ENCODE measurements at places on chromosomes 7 and 10.

DNA sequence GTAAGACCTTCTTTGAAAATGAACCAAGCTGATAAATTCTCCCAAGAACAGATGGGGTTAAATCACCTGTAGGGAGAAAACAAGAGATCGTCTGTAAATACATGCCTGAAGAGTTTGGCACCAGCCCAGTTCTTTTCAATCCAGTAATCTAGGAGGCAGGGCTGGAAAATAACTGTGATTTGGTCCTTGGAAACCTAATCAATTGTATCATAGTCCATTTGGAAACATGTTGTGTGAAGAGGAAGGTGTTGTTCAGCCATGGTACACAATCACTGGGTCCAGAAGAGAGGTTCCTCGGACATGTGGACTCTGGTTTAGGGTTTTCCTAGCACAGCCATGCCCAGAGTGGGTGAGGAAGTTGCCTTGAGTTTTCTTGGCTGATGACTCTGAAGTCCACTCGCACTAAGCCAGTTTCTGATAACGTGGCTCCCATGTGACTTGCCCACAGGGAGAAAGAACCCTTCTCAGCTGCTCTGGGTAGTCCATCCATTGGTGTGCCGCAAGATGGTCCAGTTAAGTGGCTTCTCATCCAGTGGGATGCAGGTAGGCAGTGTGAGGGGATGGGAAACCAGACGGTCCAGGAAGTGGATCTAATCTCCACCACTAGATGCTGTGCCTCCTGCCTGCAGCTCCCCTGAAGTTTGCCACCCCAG is 5.1 kb downstream of the BLNK start:
- DNase-seq = no peak

- no peak for DNase-seq
These were observed 162.2 kb downstream of the TFEC start for GRCh38 chr7:115868369-115868768.

- no peak for DNase-seq
These were observed 3.1 kb upstream of the RET start for GRCh38 chr10:43073721-43074120.

- peak; percentile 55 for DNase-seq
These were observed 15.4 kb upstream of the PRF1 start for GRCh38 chr10:70617798-70618568.

GRCh38 chr10:60979667-60980104 is 35.7 kb upstream of the RHOBTB1 start:
- no peak for DNase-seq

GRCh38 chr10:71127773-71128172 is 84.6 kb upstream of the UNC5B start:
- DNase-seq = no peak

DNA sequence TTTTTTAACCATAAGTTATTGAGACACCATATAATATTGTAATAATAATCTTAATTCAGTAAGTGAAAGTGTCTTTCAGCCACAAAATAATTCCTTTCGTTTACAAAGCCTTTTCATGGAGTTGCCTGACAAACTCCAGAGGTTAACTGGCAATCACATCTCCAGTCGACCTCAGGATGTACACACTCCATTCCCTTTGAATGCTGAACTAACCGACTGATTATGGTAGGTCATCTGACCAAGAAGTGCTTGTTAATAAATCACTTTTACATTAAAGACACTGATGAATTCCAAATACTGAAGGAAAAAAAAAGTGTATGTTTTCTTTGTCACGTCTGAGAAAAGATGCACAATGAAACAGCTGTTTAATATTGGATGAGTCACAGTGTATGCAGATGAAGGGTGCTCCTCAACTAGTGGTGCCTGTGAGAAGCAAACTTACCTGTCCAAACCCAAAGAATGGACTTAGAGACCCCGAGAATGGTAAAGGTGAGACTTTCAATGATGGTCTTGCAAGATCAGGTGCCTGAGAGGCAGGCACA is 348.1 kb upstream of the VWC2 start:
- no peak for DNase-seq

DNA sequence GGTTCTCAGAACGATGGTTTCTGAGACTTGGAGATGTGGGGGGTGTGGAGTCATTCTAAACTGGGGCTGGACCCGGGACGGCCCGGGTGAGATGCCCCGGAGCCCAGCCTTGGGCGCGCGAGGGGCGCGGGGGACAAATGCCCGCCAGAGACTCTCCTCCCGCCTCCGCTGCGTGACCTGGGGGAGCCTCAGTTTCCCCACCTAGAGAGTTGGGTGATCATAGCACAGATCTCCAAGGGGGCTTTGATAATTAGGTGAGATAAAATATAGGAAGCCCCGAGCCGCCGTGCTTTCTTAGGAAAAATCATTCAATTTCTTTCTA is 658 bp upstream of the FZD8 start:
- no peak for DNase-seq

GRCh38 chr7:78357709-78358108 is 559.1 kb downstream of the PHTF2 start:
- no peak for DNase-seq

- no peak for DNase-seq
These were observed 69.1 kb downstream of the MEST start for GRCh38 chr7:130560972-130561371.

DNA sequence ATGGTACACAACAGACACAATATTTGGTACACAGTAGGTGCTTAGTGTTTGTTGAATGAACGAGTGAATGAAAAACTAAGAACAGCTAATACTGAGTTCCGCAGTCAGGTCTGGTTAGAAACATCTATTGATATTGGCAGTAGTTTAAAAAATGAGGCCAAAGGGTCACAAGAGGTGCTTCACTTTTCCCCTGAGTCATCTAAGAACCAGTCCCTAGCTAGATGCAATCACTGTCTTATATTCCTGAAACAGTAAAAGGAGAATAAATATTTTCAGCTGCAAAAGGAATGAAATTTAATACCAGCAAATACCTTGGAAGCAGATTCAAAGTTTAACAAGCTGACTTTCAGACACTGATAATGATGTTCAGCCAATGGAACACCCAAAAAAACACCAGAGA is 54.5 kb downstream of the SCRN1 start:
- DNase-seq = no peak

DNA sequence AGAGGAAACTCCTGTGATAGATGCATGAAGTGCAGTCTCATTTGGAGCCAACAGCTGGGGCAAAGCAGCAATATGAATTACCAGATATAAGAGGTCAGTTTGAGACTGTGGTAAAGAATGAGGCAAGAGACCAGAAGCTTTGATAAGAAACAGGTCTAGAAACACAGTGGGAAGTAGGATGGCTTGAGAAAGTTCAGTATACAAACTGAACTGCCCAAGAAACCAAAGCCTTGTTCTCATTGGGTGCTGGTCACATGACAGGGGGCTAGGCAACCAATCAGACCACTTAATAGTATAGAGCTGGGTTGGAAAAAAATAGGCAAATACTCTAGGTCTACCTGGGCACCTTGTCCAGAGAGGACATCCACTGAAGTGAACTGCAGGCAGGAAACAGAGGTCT is 46.2 kb upstream of the PLCE1 start:
- no peak for DNase-seq

- DNase-seq = no peak
These were observed 359.9 kb downstream of the GLRX3 start for GRCh38 chr10:130495891-130496636.

DNA sequence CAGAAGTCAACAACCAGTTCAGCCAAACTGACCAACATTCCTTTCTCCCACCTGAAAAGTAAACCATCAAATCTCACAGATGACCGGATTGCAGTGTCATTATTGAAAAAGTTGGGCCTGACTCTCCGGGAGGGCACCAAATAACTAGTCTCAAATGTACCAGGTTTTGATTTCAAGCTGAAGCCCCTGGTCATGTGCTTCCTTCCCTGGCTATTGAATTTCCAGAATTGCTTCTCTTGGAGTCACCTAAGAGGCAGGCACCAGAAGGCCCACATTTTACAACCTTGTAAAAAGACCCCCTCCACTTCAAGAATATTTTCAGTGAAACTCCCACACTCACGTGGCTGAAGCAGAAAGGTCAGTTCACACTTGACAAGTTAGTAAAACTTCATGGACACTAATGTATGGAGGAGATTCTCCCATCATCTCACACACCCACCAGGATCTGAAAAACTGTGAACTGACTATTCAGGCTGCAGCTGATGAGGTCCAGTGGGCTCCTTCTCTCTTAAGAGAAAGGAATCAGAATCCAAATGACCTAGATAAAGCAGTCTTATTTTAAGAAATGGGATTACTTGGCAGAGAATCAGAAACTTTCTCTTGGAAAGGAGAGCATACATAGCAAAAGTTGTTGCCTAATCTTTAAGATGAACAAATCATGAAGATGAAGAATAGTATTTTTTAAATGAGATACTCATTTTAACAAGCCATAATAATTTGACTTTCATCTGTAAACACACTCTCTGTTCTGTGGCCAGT is 53.6 kb downstream of the DLD start:
- DNase-seq = no peak

GRCh38 chr7:92652536-92652935 is 62.3 kb upstream of the FAM133B start:
- DNase-seq = no peak

GRCh38 chr7:113912876-113913275 is 5.9 kb downstream of the PPP1R3A start:
- peak; percentile 77 for DNase-seq

GRCh38 chr10:121994429-121994941 is 5.5 kb downstream of the TACC2 start:
- DNase-seq = peak; percentile 60

DNA sequence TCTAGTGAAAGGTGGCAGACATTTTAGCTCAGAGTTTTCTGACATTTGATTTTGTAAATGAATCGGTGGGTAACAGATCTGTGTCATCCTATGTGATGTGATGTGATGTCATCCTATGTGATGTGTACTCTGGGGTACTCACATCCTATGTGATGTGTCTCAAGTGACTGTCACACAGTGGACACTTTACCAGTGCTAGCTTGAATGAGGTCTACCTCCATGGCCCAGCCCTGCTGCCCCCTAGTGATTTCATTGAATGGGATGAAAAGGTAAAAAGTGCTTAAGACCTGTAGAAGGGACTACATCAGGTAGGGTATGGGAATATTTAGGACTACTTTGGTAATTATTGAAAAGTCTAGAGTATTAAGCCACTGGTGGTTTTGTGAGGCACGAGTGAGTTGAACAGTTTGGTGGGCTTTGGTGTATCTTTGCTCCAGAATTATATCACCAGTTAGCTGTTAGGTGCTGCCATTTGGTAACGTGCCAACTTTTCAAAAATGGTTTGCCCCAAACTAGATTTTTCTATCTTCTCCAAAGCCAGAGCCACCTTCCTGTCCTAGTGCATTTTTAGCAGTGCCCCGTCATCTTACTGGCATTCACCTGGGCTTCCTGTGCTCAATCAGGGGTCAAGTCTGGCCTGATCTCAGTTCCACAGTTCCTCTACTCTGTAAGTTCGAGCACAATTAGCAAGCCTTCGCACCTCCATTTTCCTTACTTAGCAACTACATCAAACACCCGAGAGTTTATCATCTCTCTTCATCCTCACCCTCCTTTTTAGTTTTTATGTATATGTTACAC is 9.7 kb downstream of the EIF4H start:
- no peak for DNase-seq

GRCh38 chr7:18495412-18496340 is at the start of gene HDAC9:
TSS of gene HDAC9 (plus strand) at chr7:18495749. CDS start at chr7:18496303, 554 bp downstream.
- DNase-seq = peak; percentile 80

GRCh38 chr10:72612203-72612826 is 13.6 kb downstream of the MICU1 start:
- no peak for DNase-seq

DNA sequence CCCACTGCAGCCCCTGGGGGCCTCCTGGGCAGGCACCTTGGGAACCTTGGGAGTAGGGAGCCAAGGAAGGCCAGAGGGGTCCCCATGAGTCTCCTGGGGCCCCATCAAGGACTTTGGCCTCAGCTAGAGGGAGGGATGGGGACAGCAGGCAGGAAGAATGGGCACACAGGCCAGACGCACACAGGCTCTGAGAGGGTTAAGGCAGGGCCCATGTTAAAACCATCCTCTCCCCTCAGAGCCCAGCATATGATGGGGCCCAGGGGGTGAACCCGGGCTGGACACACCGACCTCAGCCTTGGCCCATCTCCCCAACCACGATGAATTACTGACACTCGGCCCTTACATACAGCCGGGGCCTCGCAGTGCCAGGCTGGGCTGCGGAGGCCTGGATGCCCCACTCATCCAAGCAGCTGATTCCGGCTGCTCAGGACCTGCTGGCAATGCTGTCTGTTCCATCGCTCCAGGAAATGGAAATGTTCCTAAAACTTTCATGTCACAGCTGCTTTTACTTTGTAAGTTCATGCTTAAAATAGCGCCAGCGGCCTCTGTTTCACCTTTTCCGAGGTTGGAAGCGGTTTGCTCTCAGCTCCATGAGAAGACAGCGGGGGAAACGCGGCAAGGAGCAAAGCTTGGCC is 17.3 kb upstream of the INPP5A start:
- DNase-seq = peak; percentile 92

- peak; percentile 6 for DNase-seq
These were observed 30.8 kb upstream of the VSIR start for GRCh38 chr10:71804077-71804476.

- DNase-seq = peak; percentile 67
These were observed 26.0 kb downstream of the EN2 start for GRCh38 chr7:155483868-155484325.

GRCh38 chr7:69661342-69661741 is 63.1 kb downstream of the AUTS2 start:
- DNase-seq = no peak

All from right hindlimb (tissue), 1 donor.